ENCODE measurements at places on chromosomes 4 and X.

DNA sequence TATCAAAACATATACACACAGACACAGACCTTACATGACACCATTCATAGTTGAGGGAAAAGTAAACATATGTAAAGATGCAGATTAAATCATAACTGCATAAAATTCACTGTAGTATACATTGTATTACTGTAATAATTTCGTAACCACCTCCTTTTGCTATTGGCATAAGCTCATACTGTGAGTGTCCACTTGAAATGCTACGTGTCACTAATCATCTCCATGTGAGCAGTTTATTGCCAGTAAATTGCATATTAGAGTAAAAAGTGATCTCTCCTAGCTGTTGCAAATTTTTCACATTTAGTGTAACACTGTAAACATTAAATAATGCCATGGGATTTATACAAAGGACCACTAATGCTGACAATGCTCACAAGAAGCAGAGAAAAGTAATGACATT lies 256.7 kb upstream of the GNPDA2 start:
- no peak for DNase-seq

DNA sequence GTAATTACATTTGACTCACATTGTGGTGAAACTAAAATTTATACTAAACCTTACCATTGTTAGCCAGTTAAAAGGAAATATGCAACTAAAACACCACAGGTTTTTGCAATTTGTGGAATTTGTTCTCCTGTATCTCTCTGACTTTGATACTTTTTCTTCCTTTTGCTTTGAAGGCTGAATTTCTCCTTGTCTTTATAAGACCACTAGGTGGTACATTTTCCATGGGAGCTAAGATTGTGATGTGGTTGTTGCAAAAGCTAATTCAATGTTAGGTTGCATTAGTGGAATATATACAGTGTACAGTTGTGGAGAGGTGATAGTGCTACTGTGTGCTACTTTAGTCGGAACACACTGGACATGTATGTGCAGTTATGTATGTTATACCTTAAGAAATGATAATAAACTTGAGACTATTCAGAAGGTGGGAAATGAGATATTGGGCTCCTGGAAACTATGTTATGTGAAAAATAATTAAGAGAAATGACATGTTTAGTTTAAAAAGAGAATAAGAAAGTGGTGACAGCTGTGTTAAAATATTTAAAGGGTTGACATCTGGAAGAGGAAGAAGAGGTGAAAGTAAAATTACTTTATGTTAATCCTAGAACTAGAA lies 70.3 kb downstream of the ARL9 start:
- peak; percentile 22 for DNase-seq

GRCh38 chr4:106353786-106354185 lies 14.8 kb downstream of the GIMD1 start:
- DNase-seq = no peak

- no peak for DNase-seq
These were observed 30.9 kb downstream of the RNF150 start for GRCh38 chr4:141102367-141102766.

DNA sequence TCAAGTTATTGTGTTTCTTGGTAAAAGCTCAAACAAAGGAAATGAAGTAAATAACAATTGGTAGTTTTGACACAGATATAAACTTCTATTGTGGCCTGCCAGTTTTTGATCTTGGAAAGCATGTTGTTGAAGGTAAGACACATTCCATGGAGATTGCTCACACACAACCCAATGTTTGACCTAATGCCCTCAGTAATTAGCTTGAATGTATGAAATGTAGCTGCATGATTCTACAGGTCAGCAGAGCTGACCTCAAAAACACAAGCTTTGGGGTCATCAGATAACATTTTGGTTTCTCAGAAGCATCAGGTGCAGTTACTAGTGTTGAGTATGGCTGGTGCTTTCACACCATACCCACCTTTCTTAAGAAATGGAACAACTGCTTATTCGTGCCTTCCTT lies 16.5 kb downstream of the GPR173 start:
- DNase-seq = no peak

GRCh38 chr4:37977471-37978247 lies 17.5 kb downstream of the PTTG2 start:
- peak; percentile 37 for DNase-seq

GRCh38 chr4:98496152-98496845 lies 162.1 kb downstream of the TSPAN5 start:
- DNase-seq = no peak

DNA sequence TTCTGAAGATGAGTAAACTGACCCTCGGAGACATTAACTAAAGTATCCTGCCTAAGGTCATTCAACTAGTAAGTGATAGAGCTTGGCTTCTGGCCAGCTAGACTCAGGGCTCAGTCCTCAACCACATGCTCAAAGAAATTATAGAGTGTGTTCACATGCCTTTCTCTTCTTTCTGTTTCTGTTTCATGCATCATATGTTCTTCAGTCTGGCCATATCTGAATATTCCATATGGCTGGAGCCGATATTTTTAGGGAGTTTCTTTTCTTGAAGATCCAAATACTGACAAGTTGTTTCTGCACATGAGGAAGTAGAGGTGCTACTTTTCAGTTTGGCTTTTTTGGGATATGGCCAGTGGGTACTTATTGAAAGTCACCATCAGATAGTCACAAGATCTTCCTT lies 44.9 kb downstream of the MMRN1 start:
- DNase-seq = no peak

GRCh38 chrX:139077281-139078250 lies 366.0 kb upstream of the FGF13 start:
- DNase-seq = no peak

DNA sequence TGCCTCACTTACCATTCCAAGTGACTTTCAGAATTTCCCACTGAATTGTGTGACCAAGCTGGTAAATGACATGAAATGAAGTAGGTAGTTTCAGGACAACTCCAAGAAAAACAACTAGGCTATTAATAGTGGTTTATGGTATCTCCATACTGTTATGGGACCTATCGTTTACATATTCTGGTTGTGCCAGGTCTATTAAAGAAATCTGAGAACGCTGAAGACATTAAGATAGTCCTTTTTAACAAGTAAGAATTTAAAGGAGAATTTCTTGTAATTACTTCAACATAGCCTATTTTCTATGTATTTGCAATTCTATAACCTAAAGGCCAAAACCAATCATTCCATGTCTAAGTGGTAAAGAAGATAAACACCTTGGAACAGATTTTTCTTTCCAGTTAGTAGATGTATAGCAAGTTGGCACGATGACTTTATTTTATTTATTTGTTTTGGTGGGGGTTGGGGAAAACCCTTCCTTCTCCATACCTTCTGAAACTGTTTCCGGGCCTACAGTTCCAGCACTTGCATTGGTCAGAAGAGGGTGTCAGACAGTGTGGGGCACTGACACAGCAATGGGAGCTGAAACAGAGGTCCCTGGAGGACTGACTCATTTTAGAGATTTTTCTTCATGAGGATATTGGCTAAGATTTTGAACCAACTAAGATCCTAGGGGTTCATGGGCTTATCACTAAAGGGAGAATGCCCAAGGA lies 7.6 kb upstream of the DCLK2 start:
- peak; percentile 21 for DNase-seq

DNA sequence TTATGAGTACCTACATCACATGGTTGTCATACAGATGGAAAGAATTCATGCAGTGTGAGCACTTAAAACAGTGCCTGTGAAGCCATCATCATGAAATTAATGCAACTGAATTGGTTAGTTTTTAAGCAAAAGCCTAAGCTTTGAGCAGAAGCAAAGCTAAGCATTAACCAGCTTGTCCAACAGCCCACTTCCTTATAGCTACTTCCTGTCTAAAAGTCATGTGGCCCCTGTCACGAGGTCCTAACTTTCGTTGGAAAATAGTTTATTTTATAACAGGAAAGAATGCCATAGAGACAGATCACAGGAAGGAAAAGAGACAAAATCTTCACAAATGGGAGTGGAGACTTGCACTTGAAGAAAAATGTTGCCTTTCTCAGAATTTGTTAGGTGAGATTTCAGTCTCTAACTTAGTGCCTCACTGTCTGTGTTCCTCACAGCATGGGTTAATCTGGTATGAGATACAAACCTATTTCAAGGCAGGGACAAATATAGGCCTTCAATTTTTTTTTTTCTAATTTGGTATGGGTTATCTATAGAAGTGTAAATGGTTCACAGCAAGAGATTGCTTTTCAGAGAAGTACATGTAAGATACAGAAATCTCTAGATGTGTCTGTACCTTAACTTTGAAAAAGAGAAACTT lies 27.7 kb upstream of the VCX start:
- no peak for DNase-seq

- no peak for DNase-seq
These were observed 201.2 kb upstream of the ITM2A start for GRCh38 chrX:79568309-79568708.

DNA sequence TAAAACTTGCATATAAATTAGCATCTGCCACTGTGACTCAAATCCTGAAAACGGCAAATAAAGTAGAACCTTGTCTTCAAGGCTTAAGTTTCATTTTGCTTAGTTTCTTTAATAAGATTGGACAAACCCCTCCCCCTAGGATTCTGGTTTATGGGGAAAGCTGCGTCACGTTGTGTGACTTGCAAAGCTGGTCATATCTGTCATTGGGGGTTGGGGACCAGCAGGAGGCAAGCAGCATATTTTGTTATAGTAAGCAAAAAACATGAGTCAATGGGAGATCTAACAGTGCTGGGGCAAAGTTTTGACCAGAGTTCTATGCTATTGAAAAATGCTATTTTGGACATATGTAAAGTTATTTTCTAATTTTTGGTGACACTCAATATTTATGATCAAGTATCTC lies 407.3 kb downstream of the PCDH18 start:
- DNase-seq = peak; percentile 18

- DNase-seq = peak; percentile 73
These were observed 6.5 kb downstream of the RPL39 start for GRCh38 chrX:119784747-119785446.

- no peak for DNase-seq
These were observed 1.6 kb upstream of the APBB2 start for GRCh38 chr4:41215969-41216293.

- no peak for DNase-seq
These were observed 21.5 kb downstream of the FAM47E start for GRCh38 chr4:76272999-76273398.

DNA sequence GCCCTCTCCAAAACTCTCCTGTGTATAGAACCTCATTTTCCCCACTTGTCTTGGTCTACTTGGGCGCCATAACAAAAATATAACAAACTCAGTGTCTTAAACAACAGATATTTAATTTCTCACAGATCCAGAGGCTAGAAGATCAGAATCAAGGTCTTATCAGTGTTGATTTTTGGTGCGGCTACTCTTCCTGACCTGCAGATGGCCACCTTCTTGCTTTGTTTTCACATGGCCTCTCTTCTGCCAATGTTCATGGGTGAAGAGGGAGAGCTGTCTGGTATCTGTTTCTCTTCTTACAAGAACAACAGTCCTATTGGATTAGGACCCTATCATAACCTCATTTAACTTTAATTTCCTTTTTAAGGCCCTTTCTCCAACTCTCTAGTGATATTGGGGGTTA lies 177.3 kb downstream of the PABPC4L start:
- peak; percentile 8 for DNase-seq

DNA sequence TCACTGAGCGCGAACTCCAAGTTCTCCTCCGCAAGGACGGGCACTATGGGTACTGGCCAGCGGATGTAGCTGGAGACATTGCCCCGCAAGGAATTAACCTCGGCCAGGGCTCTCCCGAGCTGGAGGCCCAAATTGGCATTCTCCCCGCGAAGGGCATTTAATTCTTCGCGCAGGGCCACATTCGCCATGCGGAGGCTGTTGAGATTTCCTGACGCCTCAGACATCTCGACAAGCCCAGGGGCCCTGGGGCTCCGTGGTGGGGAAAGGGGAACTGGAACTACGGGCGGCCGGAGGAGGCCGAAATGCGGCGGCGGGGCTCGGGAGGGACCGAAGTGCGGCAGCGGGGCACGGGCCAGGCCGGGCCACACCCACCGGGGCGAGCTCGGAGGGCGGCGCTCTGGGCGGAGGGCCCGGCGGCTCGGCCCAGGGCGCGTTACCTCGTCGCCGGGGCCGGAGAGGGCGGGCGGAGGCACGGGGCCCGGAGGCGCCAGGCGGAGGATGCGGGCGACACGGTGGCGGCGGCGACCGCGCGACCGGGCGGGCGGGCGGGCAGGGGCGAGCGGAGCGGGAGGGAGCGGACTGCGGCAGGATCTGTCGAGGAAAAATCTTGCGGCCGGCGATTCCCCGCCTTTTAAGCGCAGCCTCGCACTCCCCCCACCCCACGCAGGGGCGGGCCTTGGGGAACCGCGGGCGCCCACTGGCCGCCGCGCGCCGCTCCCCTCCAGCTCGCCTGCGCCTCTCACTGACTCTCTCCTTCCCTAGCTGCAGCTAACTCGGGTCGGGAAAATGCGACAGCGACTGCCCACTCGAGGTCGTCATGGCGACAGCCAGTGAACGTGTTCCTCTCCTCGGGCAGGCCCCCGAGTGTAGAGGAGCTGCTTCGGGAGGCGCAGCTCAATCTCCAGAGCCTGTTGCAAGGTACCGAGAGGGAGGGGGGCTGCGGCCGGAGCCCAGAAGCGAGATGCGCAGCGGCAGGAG lies at the start of gene RTL5:
RTL5 (minus strand) TSS at position 599 of the 978 bp plus-strand sequence.
- DNase-seq = peak; percentile 82

- DNase-seq = no peak
These were observed 31.3 kb downstream of the ENOPH1 start for GRCh38 chr4:82461710-82462109.

DNA sequence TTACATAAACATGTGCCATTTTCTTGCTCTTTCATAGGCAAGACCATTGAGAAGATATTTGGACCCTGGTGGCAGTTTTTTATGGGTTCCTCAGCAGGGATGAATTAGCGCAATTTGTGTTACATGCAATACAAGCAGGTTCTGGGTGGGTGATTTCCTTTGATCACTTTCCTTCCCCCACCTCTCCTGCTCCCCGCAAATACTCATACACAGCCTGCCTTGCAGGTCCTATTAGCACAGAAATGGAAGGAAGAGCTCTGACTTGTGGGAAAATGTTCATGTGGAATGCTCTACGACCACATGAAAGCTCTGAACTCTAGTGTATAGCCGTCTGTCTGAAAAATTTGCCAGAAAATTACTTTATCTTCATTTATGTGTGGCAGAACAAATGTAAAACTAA lies 361.0 kb upstream of the FAT1 start:
- DNase-seq = no peak

DNA sequence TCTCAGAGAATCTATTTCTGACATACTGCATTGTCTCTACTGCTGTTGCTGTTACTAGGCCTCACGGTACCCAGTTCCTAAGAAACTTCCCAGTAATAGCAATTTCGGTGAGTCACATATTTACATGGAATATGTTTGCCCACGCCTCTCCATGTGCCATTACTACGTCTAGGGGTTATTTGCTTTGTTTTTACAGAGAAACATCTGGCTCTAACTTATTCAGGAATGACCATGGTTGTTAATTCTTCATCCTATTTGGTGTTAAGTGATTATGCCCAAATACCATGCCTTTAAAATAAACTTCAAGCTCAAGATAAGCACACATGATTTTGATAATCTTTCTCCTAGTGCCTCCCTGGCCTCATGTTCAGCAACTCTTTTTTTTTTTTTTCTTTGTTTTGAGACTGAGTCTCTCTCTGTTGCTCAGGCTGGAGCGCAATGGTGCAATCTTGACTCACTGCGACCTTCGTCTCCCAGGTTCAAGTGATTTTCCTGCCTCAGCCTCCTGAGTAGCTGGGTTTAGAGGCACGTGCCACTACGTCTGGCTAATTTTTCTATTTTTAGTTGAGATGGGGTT lies 101.0 kb upstream of the HS3ST1 start:
- no peak for DNase-seq

GRCh38 chr4:77994194-77994721 lies 62.9 kb upstream of the FRAS1 start:
- DNase-seq = peak; percentile 69
